HT-29 (cell line): ENCODE measurements at places on chromosomes 7 and 10.

- DNase-seq: no peak
Observed at GRCh38 chr7:149716932-149717307, 56.5 kb downstream of the ZNF467 start.

GRCh38 chr10:98376485-98376884, 38.5 kb downstream of the PYROXD2 start:
- DNase-seq: no peak

GRCh38 chr7:30173058-30173897, 38.5 kb downstream of the MTURN start:
- no peak for DNase-seq

GRCh38 chr10:91339729-91340128, 70.4 kb upstream of the HECTD2 start:
- DNase-seq: no peak

- no peak for DNase-seq
Observed at GRCh38 chr7:102253973-102254370, 32.7 kb upstream of the SH2B2 start.

DNA sequence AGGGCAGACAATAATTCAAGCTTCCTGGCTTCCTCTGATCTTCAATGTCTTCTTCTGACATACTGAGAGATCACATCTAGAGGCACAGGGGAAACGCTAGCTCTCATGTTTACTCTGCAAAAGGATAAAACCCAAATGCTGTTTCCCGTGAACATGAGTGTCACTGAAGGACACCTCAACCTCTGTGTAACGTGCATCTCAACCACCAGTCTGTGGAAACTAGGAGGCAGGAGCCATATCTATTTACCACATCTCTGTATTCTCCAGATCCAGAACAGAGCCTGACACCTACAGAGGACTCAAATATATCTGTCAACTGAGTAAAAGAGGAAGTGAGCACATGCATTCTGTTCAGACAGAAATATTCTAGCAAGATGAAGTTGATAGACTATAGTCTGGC, 140.3 kb upstream of the TARP start:
- no peak for DNase-seq

- no peak for DNase-seq
Observed at GRCh38 chr10:99347672-99348071, 18.5 kb downstream of the CNNM1 start.

- no peak for DNase-seq
Observed at GRCh38 chr7:13181216-13181615, 493.8 kb downstream of the ARL4A start.

GRCh38 chr7:22842973-22843372, 20.3 kb upstream of the TOMM7 start:
- no peak for DNase-seq

DNA sequence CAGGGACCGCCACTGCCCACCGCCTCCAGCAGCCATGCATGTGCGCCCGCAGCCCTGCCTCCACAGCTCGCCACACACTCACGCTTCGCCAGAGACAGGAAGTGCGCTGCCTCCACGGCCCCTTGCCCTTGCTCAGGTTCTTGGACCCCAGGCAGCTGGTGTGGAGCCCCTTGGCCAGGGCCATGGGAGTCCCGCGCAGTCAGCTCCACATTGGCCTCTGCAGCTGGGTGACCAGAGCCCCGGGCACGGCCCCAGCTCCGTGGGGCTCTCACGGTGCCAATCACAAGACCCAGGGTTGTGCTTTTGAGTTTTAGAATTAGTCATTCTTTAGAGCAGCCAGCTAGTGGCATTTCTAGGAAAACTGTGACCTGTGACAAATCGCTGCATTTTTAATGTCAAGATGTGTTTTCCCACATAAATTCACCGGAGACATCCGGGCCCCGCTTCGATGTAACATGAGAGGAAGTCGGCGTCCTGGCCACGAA, 4.3 kb upstream of the UTF1 start:
- DNase-seq: no peak

GRCh38 chr10:90695915-90696676, 161.7 kb downstream of the HTR7 start:
- no peak for DNase-seq

- DNase-seq: no peak
Observed at GRCh38 chr10:102674566-102674965, 30.3 kb downstream of the TRIM8 start.

GRCh38 chr10:100325158-100325557, 4.9 kb downstream of the PKD2L1 start:
- peak; percentile 11 for DNase-seq

DNA sequence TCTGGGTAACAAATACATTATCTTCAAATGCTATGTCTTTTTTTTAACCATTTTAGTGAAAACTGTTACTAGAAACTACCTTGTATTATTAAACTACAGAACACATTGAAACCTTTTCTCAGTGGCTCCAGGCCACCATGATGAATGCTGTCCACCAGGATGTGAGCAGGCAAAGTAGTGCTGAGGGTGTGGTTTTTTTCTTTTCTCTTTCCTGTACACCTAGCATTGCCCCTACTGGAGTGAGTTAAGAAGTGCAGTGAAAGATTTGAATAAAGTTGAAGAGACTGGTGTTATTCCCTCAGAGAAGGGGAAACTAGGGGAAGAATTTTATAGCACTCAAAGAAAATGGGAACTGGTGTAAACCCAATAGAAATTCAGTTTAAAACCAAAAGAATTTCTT, 120.0 kb upstream of the SAMD8 start:
- DNase-seq: peak; percentile 67

DNA sequence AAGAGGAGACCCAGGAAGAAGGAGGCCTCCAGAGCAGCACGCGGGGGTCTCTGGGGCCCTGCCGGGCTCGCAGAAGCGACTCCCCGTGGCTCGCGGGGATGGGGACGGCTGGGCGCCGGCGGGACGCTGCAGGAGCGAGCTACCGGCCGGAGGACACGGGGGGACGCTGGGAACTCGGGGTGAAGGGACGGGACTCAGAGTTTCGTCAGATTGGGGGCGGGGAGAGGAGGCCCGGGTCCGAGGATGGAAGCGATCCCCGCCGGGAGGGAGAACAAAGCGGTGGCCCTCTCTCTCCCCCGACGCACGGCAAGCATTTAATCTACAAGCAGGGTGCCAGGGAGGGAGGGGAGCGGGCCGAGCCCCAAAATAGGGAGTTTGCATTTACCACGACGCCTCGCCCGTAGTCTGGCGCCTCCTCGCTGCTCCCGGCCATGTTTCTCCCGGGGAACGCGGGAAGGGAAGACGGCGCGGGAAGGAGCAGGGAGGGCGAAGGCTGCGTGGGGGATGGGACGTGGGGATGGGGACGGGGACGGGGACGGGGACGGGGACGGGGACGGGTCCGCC, at the start of gene PRTFDC1:
TSS of gene PRTFDC1 (minus strand) at position 464 of the 564 bp plus-strand sequence. CDS start at position 433, 31 bp downstream.
- peak; percentile 43 for DNase-seq

- DNase-seq: no peak
Observed at GRCh38 chr10:76959111-76959510, 678.5 kb downstream of the KCNMA1 start.

- DNase-seq: no peak
Observed at GRCh38 chr7:99478464-99479440, 6.1 kb downstream of the ZNF789 start.

DNA sequence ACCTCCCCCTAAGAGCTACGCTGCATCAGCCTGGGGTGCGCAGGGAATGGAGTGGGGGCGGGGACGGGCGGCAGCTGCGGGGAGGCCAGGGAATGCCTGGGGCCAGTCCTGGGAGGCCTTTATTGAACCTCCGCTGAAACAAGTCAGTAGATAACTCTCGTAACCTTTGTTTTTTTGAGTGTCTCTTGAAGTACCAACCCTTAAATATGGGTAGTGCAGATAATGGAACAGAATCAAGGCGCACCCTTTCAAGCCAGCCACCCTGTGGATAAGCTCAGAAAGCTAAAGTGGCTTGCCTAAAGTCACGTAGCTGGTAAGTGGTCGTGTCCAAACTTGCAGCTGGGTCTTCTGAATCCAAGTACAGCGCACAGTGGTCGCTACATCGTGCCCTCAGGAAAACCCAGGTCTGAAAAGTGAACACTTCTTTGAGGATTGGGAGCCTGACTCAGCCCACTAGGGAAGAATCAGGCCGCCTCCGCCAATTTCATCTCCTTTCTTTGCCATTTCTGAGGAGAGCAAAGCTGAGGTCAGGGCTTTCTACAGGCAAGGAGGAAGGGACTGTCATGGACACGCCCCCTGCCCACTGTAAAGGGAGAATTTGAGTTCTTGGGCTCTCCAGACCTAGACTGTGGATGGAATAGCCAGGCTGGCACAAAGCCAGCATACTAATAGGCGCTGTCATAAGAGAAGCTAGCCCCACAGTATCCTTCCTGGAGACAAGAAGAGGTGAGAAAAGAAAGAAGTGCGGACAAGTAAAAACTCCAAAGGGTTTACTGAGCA, 3.2 kb upstream of the EGR2 start:
- DNase-seq: peak; percentile 6

DNA sequence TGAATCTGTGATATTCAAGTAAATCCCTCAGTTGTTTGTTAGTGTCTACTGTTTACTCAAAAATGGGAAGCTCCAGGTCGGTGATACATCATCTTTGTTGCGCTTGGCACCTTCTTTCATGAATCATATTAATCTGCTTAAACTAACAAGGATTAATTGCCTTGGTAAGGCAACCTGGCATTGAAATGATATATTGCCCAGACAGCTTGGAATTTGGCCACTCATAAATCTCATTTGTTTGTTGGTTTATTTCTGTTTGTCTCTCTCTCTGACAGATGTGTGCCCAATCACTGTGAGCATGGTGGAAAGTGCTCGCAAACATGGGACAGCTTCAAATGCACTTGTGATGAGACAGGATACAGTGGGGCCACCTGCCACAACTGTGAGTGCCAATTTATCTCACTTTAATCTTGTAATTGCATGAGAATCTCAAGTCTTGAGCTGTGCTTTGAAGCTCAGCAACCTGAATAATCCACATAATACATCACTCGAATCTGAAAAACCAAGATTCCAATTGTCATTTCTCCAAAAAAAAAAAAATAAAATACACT, 1104.8 kb upstream of the C7orf33 start:
- no peak for DNase-seq

- peak; percentile 55 for DNase-seq
Observed at GRCh38 chr7:93092757-93093370, 24.9 kb downstream of the SAMD9 start.

- no peak for DNase-seq
Observed at GRCh38 chr7:44059219-44060090, 5.9 kb downstream of the PGAM2 start.

DNA sequence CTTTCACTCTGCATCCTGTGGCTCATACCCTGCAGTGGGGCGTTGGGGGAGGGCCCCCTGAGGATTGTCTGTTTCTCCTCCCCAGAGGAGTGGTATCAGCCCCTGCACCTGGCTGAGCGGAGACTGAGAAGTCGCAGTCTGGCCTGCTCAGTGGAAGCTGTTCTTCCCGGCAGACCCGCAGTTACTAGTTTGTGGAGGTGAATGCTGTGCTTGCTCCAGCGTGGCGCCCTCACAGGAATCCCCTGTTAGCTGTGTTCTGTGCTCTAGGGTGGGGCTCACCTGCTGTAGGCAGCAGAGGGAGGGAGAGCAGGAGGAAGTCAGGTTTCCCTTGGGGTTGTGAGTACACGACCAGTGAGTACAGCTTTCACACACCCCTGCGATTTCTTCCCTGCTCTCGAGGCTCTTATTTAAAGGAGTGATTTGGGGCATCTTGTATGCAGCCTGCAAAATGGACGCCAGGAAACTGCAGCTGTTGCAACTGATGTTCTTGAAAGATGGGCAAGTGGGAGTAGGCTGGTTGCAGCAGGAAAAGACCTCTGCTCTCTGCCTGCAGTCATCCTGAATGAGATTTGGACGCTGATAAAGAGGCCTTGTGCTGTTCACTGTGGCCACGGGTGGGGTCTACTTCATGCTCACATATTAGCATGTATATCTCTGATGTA, 66.4 kb downstream of the HK1 start:
- DNase-seq: no peak

- DNase-seq: no peak
Observed at GRCh38 chr7:63925626-63926460, 72.8 kb upstream of the ZNF722 start.

- DNase-seq: no peak
Observed at GRCh38 chr7:106610996-106611886, 49.7 kb downstream of the CCDC71L start.

- DNase-seq: no peak
Observed at GRCh38 chr7:151244841-151245346, 3.6 kb downstream of the SMARCD3 start.

GRCh38 chr10:103653581-103654037, 160.1 kb downstream of the NEURL1 start:
- DNase-seq: no peak

GRCh38 chr7:151905766-151906165, 28.9 kb upstream of the PRKAG2 start:
- no peak for DNase-seq

GRCh38 chr10:30036341-30036740, 23.0 kb downstream of the JCAD start:
- no peak for DNase-seq
